ENCODE measurements at places on chromosomes 2 and 18.

DNA sequence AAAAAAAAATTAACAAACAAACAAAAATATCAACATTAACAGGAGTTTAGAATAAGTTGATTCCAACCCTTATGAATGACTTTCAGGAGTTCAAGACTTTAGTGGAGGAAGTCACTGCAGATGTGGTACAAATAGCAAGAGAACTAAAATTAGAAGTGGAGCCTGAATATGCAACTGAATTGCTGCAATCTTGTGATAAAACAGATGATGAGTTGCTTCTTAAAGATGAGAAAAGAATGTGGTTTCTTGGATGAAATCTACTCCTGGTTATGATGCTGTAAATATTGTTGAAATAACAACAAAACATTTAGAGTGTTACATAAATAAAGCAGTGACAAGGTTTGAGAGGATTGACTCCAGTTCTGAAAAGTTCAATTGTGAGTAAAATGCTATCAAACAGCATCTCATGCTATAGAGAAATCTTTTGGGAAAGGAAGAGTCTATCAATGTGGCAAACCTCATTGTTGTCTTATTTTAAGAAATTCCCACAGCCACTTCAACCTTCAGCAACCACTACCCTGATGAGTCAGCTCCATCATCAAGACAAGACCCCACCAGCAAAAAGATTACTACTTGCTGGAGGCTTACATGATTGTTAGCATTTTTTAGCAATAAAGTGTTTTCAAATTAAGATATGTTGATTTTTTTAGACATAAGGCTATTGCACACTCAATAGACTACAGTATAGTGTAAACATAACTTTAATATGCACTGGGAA lies 42.7 kb upstream of the TAF4B start:
- no peak for DNase-seq

GRCh38 chr2:154495455-154495868 lies 203.0 kb upstream of the KCNJ3 start:
- no peak for DNase-seq

- no peak for DNase-seq
Measured at GRCh38 chr2:136308611-136309010, 190.7 kb upstream of the CXCR4 start.

GRCh38 chr2:120812866-120813265 lies 77.2 kb downstream of the GLI2 start:
- no peak for DNase-seq

DNA sequence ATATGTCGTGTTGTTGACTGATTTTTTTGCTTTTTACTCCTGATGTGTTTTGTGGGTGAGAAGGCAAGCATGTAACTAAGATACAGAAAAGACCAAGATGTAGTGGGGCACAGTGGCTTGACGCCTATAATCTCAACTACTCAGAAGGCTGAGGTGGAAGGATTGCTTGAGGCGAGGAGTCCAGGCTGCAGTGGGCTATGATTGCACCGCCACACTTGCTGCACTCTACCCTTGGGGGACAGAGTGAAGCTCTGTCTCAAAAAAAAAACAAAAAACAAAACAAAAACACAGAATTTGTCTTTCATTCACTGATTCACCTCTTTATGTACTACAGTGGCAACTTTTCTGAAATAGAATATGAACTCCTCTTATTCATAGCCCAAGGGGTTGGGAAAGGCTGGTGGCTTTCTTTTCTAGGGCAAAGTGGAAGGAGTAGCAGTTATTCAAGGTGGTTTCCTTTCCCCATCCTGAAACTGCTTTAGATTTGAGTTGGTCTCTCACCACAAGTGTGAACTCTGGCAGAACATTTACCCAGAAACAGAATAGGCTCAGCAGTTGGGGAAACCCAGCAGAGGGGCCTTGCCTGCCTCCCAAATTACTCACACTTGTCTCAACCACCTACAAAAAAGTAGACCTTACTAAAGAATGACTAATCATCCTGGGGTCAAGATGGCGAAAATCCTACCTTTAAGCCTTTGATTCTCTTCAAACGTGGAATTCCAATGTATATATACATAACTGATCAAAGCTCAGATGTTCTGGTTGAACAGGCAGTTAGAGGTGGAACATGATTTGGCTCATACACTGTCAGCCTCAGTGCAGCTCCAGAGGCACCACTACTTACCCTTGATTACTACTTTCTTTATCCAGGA lies 6.5 kb downstream of the TANK start:
- DNase-seq = no peak

- DNase-seq = no peak
Measured at GRCh38 chr2:74576863-74577229, 22.3 kb downstream of the DOK1 start.

GRCh38 chr2:383178-383577 lies 95.3 kb upstream of the ALKAL2 start:
- no peak for DNase-seq

DNA sequence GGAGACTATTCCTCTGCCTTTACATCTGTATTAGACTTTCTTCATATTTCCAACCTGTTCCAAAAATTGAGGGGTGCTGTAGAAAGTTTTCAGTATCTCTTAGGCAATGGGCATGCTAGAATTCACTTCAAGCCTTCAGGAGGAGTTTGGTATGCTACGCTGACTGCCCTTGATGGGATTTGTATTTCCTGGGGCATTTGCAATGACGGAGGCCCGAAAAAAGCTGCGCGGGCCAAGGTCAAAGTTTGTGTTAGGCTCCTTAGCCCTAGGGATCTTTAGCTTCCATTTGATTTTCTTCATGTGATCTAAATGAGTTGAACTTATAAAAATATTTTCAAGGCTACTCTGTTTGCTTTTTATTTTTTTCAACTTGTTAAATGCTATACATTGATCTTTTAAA lies 5.1 kb downstream of the CPS1 start:
- no peak for DNase-seq

- DNase-seq = no peak
Measured at GRCh38 chr2:220241423-220241822, 614.0 kb downstream of the SLC4A3 start.

- no peak for DNase-seq
Measured at GRCh38 chr2:226578373-226578772, 221.2 kb downstream of the IRS1 start.

- DNase-seq = no peak
Measured at GRCh38 chr18:77063260-77063659, 69.3 kb downstream of the MBP start.

DNA sequence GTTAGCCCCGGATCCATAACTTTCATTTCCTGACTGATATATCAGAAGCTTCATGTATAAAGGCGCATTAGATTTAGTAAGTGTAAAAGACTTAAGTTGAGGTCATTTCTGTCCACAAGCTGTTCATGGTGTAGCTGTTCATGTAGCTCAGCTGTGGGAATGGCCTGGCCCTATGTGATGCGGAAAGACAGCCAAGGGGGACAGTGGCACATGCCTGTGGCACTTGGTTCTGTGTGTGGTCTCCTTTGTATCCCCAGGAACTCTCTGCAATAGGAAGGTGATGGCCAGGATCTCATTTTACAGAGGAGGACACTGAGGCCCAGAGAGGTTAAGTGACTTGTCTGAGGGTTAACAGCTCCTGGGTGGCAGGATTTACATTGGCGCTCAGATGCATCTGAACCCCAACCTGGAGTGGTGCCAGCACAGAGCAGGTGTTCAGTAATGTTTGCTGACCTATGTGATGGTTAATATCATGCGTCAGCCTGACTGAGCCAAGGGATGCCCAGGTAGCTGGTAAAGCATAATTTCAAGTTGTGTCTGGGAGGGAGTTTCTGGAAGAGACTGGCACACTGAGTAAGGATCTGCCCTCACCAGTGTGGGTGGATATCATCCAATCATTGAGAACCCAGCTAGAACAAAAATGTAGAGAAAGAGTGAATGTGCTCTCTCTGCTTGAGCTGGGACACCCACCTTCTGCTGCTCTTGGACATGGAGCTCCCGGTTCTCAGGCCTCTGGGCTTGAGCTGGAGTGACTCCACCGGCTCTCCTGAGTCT lies 25.4 kb downstream of the HPCAL1 start:
- DNase-seq = no peak

DNA sequence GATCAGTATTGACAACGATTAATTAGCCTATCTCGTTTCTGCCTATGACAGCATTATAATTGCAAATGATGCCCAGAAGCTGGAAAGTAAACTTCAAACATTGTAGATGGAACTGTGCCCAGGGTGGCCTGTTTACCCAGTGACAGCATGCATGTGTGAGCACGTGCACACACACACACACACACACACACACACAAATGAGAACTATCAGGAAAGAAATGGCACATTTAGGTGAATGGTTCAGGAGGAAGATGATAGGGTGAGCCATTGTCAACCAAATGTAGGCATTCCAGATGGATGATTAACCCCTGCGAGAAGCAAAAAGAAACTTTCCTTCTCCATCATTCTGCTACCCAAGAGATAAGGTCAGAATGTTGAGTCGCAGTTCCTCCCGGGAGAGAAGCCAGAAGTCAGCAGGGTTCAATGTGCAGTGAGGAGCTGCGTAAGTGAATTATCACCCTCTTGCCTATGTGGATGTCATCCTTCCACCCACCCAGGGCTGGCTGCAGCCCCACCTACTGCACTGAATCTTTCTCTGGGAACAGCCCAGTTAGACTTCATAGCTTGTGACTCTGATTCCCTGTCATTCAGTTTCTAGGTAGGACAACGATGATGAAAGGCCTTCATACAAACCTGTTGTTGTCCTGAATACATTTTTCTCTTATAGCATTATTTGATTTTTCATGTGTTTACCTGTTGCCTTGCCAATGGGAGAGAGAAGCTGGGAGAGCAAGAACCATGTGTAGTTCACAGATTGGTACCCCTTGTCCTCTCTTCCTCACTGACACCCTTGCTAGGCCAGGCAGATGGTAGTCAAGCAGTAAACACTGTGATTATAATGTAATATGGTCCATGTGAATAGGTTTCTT lies 3.5 kb upstream of the APOB start:
- no peak for DNase-seq

DNA sequence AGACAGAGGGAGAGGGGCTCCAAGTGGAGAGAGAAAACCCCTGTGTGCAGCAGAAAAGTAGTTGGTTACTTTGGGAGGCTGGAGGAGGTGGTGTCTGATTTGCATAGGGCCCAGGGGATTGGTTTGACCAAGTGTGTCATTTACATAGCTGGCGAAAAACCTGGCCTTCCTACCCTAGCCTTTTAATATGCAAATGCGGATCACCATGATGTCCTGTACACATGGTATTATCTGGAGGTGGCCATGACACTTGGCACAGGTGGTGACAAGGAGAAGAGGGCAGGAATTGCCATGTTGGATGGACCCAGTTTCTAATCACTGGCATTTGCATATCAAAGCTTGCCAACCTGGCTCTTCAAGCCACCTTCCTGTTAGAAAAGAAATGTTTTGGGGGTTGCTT lies 120.8 kb upstream of the CHAC2 start:
- DNase-seq = no peak

GRCh38 chr2:118803012-118803411 lies 44.4 kb downstream of the EN1 start:
- DNase-seq = no peak

- DNase-seq = no peak
Measured at GRCh38 chr18:21979759-21980158, 189.6 kb upstream of the GATA6 start.

DNA sequence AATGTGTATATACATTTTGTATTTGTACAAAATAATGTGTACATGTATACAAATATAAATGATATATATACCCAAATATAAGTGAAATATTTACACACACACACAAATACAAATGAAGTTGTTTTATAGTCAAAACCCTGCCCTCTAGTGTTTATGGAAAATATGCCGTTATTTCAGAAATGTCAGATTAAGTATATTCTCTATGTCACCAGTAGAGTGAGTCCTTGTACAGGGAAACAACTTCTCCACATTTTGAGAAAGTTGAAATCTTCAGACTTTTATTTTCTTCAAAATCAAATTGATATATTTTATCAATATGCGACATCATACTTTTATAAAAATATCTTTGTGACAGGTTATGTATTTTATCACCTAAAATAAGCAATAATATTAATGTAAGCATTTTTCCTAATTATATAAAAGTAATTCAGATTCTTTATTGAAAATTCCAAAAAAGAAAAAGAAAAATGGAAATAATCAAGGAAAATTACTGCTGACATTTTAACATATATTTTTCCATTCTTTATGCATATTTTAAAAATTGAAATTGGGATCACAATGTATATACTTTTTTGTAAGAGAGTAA lies 22.4 kb downstream of the ARL6IP6 start:
- DNase-seq = no peak

DNA sequence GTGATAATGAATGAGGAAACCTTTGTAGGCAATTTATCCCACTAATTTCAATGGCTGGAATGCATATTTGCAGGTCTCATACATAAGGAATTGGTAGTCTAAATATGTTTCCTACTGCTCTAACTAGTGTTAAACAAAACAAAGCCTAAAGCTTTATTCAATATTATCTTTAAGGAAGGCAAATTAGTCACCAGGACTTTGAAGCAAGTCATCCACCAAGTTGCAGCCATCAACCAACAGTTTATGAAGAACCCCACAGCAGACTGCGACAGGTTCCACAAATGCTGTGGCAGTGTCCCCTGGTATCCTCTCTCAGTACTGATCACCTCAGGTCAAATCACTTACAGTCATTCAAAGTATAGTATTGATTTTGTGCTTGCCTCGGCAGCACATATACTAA lies 181.5 kb upstream of the ZFP36L2 start:
- no peak for DNase-seq

DNA sequence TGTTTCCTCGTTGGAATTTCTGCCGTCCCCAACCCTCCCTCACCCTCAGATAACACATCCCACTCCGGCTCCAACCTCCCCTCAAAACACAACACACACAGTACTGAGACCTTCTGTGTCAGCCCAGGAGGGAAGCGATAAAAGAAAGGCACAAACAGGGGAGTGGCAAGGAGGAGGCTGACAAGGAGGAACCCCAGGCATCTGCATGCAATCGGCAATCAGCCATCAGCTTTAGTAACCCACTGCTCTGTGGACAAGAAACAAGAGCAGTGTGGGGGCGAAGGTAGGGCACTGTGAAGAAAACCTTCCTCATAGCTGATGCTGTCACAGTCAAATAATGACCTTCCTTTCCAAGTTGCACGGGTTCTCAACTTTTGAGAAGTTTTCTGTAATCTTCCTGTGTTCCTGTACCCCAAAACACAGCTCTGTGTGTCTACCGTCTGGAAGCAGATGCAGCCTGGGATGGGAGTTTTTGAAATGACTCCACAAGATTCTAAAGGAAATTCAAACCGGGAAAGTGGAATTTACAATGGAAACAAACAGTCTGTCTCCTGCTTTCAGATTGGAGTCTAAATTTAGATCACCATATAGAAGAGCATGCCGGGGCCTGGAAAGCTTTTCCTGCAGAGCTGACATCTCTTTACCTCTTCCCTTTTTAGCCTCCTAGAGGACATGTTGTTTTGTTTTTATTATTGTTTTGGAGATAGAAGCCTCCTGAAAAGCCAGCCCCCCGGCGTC lies 16.4 kb upstream of the LPIN2 start:
- no peak for DNase-seq

- DNase-seq = no peak
Measured at GRCh38 chr2:12008425-12009061, 262.1 kb downstream of the LPIN1 start.
